ENCODE measurements at places on chromosomes 12 and 14.
A peak's percentile ranks its signal among the peaks of the same experiment; 100 is the strongest.

- DNase-seq: peak; percentile 39
These were observed 220.5 kb downstream of the BCAT1 start for GRCh38 chr12:24728366-24728765.

DNA sequence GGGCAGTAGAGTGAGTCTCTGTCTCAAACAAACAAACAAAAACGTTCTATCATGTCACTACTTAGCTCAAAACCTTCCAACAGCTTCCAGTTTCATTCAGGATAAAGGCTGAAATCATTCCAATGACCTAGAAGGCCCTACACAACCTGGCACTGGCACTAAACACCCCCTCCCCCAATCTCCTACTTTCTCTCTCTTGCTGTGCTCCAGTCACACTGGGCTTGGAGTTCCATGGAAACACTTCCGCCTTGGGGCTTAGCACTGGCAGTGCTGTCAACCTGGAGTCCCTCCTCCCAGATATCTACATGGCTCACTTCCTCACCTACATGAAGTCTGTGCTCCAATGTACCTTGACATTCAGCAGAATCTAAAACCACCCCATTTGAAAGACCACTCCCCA is 65.0 kb upstream of the SINHCAF start:
- DNase-seq: peak; percentile 88

DNA sequence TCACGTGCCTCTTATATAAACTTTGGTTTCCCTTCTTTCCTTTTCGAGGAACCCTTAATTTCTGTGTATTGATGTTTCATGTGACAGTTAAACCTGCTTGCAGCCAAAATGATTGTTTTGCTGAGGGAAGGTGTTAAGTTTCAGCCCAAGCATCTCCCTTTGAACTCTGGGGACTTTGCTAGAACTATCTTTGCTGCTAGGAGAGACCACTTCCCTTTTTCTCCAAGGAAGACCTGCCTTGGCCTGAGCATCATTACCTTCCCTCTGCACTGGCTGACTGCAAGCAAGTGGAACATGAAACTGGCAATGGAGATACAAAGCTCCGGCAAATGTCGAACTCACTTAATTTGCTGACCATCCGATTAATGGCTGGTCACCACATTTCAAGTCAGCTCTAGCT is 192.8 kb downstream of the GRIN2B start:
- no peak for DNase-seq

- DNase-seq: no peak
These were observed 24.4 kb downstream of the ATP23 start for GRCh38 chr12:57965766-57966165.

DNA sequence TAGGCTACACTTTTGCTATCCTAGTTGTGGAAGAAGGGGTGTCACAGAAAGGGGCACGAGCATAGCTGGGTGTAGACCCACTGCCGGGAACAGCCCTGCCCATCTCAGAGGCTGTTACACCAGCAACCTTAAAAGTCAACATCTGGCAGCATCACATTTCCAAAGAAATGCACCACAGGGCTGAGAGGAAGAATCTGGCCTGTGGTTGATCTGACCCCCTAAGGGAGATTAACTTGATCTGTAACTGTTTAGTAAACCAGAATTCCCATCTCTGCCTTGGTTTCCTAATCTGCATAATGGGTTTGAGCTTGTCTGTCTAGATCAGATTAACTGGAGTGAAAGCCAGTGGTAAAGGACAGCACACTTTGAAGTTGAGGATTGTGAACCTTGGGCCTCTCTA is 1.3 kb downstream of the LRP1-AS start:
- no peak for DNase-seq

DNA sequence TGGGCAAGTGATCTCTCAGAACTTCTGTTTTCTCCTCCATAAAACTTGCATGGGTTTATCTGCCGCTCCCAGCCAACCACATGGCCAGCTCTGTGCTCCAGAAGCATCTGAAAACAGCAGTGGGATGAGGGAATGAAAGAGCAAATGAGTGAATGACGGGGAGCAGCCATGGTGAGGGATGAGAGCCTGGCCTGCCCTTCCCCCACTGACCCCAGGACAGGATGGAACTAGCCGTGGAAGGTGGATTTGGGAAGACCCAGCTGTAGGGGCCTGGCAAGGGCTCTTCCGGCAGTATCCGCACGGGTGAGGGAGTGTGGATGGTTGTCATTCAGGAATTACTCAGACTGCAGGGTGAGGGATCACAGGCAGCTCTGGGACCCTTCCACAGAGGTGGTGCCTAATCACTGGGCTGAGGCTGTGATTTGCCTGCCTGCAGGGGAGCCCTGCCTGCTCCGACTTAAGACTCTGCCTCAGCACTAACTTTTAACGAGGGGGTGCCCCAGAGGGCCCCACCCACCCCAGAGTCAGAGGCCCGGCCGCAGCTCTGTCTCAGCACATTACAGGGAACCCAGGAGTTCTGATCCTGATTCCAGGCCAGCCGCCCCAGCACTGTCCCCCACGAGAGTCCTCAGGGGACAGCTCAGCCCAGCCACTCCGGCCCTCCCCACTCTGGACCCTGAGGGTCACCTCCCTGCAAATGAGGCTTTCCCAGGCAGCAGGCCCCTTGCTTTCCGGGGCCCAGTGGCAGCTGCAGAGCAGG is 136.8 kb upstream of the C14orf180 start:
- DNase-seq: no peak

- DNase-seq: peak; percentile 21
These were observed 85.1 kb downstream of the BORCS5 start for GRCh38 chr12:12441843-12442461.

- no peak for DNase-seq
These were observed 442.7 kb downstream of the BTG1 start for GRCh38 chr12:91702843-91703425.

DNA sequence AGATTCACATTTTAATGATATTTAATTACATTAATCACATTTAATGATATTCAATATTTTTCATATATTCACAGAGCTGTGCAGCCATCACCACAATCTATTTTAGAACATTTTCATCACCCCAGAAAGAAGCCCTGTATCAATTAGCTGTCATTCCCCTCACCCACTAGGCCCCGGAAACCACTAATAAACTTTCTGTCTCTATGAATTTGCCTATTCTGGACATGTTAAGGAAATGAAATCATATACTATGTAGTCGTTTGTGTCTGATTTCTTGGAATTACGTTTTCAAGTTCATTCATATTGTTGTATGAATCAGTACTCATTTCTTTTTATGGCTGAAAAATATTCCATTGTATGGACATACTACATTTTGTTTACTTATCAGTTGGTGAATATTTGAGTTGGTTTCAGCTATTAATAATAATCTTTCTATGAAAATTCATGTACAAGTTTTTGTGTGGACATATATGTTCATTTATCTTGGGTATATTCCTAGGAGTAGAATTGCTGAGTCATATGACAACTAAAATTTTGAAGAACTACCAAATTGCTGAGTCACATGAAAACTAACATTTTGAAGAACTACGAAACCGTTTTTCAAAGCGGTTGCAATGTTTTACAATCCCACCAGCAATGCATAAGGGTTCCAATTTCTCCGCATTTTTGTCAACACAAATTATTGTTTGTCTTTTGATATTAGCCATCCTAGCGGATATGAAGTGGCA is 11.7 kb upstream of the OTOGL start:
- no peak for DNase-seq

GRCh38 chr12:124588751-124589267 is 21.4 kb upstream of the NCOR2 start:
- DNase-seq: no peak

DNA sequence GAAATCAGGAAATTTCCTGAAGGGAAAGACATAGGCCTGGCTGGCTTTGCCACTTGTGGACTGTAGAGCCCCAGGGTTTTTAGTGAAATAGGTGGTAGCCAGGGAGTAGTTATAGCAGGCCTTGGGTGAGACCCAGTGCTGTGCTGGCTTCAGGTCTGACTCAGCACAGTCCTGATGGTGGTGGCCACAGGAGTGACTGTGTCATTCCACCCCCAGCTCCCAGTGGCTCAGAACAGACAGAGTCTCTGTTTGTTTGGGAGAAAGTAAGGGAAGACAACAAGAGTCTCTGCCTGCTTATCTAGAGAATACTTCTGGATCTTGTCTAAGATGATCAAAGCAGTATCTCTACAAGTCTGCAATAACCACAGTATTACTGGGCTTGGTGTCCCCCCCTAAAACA is 27.5 kb upstream of the OR6J1 start:
- DNase-seq: no peak

DNA sequence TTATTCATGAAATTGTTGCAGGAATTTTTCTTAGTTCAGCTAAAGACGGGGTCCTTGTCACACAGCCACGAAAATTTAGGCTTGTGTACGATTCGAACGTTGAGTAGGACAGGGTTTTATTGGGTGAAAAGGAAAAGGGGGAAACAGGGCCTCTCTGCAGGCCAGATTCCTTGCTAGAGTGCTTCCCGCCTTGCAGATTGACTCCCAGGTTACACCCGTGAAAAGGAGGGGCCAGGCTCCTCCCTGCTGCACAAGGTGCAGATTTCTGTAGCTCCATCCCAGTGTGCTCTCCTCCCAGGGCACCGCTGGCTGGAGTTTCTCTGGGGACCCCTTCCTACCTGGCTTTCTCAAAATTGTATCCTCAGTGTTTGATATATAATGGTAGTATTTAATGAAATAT is 221.5 kb downstream of the ERC1 start:
- peak; percentile 34 for DNase-seq

DNA sequence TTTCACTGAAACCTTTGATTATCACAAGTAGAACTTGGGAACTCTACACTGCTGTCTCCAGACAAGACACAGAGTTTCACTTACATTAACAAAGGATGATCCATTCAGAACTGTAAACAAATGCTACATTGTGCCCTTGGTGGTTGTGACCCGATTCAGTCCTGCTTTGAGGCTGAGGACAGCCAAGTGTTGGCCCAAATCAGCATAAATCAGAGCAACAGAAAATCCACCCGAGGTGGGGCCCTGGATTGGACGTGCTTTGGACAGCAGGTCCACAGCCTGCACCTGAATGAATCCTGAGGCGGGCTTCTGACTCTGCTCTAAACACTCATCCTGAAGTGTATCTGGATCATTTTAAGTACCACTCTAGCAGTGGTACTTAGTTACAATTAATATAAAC is 68.8 kb downstream of the PPP2R5C start:
- DNase-seq: no peak

DNA sequence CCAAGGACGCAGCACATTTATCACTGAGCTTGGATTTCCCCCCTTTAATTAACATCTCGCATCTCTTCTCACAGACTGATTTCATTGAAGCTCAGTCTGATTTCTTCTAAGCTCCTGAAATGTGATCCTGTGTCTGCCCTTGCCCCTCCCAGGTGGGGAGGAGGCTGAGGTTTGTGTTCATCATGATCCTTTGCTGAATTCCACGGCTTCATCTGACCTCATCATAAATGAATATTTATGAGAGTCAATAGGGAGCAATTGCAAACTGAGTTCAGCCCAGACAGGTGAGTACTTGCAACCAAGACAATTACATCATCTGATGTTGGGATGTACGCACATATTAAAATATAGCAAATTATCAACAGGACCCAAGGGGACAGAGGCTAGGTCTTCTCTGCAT is 72.4 kb downstream of the MAP1LC3B2 start:
- DNase-seq: no peak

DNA sequence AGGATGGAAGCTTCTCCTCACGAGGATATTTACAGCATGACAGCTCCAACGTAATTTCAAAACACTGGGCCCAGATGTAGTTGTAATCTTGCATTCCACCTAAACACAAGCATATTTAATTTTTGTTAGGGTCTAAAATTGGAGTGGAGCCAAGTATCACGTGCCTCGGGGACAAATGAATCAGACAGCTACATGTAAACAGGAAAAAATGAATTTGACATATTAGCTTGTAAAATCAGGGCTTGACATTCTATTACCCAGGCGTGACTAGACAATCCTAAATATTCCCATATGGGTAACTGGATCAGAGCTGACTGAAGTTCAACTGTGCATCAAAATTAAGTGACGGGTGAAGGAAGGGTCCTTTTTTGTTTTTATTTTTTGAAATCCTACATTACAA is 59.0 kb downstream of the MDM2 start:
- no peak for DNase-seq

DNA sequence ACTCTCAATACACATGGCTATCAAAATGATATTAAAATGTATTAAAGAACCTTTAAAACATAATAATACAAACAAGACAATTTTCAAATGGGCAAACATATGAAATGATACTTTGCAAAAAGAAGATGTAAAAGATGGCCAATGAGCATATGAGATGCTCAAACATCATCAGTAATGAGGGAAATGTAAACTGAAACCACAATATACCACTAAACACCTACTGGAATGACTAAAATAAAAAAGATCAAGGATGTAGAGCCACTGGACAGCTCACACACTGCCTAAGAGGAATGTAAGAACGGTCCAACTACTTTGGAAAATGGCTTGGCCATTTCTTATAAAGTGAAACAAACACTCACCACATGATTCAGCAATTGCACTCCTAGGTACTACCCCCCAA is 97.2 kb upstream of the BBS10 start:
- DNase-seq: no peak

- no peak for DNase-seq
These were observed 76.4 kb downstream of the GPATCH2L start for GRCh38 chr14:76228138-76228537.

DNA sequence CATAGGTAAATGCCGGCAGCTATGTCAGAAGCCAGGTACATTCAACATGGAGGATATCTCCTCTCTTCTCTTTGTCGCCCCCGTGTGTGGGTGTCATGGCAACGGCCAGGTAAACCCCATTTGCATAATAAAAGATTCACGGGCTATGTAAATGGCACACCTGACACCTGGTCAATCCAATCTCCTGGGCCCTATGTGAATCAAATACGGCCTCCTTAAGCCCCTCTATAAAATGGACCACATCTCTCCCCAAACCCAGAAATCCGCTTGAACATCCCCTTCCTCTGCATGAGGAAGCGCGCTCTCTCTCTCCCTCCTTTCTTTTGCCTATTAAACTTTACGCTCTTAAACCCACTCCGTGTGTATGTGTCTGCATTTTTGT is 363.7 kb downstream of the SOX5 start:
- peak; percentile 49 for DNase-seq

GRCh38 chr12:108635201-108635996 is 1.7 kb upstream of the SELPLG start:
- DNase-seq: peak; percentile 11

DNA sequence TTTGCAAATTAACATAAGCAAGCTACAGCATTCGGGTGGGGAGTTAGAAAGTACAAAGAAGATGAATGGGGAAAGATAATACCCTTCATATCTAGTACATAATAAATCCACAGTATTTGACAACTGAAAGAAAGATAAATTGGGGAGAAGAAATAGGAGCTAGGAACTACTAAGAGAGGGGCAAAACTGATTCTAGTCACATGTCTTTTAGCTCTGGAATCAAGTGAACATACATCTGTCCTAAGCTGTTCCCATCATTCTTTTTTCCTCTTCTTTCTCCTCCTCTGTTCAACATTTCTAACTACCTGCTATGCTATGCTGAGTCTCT is 15.3 kb upstream of the APOF start:
- no peak for DNase-seq

- DNase-seq: peak; percentile 4
These were observed 52.6 kb upstream of the KCNJ8 start for GRCh38 chr12:21827083-21827482.

GRCh38 chr12:128976120-128976738 is 123.0 kb downstream of the GLT1D1 start:
- DNase-seq: no peak

Data from NCI-H69 (cell line).